ENCODE measurements at places on chromosomes 16 and 17.
A peak's percentile ranks its signal among the peaks of the same experiment; 100 is the strongest.

GRCh38 chr16:90053902-90054500 lies 23.1 kb downstream of the PRDM7 start:
- H3K27me3 ChIP-seq = no peaks in the 10 kb centered on the region
- H3K27ac ChIP-seq = no peak overlapping the region
- H3K4me3 ChIP-seq = no peak overlapping the region
- no peaks in the 10 kb centered on the region for H3K36me3 ChIP-seq
- no peaks in the 10 kb centered on the region for H3K4me1 ChIP-seq

- no peak for DNase-seq
- H3K4me3 ChIP-seq = no peak overlapping the region
- no peaks in the 10 kb centered on the region for H3K27me3 ChIP-seq
- H3K27ac ChIP-seq = no peak overlapping the region
These were observed 72.1 kb downstream of the RPTOR start for GRCh38 chr17:80616705-80617104.

GRCh38 chr16:67529582-67530012 lies 968 bp downstream of the RIPOR1 start:
- H3K4me3 ChIP-seq = peak overlapping the region; percentile 57
- no peaks in the 10 kb centered on the region for H3K27me3 ChIP-seq
- no peaks in the 10 kb centered on the region for H3K4me1 ChIP-seq
- peak overlapping the region; percentile 93 for H3K27ac ChIP-seq

DNA sequence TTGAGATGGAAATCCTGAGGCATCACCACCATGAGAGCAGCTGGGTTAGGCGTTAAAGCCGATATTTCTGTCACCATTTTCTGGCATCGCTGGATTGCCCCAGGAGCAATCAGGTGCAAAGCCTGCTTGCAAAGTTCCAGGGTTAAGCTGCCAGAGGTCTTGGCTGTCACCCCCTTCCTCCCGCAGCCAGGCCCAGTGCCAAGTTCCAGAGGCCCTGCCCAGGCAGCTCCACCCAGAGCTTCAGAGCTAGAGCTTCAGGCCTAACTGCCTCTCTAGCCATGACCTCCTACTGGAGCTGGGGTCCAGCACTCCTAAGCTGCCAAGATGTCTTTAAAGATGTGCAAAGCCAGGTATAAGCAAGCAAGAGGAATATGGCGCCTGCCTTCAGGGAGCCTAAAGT lies 8.8 kb upstream of the TMEM238L start:
- no peaks in the 10 kb centered on the region for H3K27me3 ChIP-seq
- no peak overlapping the region for H3K4me3 ChIP-seq
- H3K36me3 ChIP-seq = no peaks in the 10 kb centered on the region
- H3K27ac ChIP-seq = no peak overlapping the region
- DNase-seq = peak; percentile 45

DNA sequence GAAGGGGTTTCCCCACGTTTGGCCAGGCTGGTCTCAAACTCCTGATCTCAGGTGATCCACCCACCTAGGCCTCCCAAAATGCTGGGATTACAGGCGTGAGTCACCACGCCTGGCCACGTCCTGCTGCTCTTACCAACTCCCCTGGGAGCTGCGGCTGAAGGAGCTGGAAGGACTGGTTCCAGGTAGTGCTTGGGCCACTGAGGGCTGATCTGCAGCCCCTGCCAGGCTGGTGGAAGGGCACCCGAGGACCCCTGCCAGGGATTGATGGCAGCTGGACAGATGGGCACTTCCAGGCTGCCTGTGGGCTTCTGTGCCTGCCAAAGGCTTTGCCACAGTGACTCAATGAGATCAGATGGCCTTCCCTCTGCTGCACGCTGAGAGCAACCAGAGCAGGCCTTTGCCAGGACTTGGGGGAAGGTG lies 2.3 kb downstream of the OXLD1 start:
- H3K27ac ChIP-seq = no peak overlapping the region
- H3K4me3 ChIP-seq = no peak overlapping the region
- H3K36me3 ChIP-seq = peaks cover 3% of the 10 kb centered on the region
- DNase-seq = no peak
- no peaks in the 10 kb centered on the region for H3K27me3 ChIP-seq

DNA sequence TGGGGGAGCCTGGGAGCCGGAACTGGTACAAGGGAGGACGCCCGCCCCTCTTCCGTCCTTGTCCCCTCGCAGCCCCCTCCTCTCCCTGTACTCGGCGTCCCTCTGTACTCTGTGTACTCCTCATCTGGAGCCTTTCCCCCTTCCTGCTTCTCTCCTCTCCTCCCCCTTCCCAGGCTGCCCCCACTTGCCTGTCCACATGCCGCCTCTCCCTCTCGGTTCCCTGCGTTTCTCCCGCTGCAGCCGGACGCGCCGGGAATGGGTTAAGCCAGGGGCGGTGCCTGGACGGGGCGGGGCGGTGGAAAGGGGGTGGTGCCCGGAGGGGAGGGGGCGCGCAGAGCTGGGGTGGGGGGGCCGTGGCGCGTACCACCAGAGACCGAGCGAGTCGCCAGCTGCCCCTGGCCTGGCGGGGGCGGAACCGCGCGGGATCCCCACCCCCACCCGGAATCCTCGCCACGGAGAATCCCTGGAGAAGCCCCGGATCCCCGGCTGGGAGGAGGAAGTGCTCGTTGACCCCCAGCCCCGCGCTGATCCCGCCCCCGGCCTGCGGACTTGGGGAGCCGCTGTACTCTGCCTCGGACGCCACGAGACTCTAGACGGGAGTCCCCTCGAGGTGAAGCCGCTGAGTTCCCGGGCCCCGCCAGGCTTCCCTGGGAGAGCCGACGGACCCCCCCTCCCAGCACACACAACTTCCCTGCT lies 22.6 kb downstream of the GJD3 start:
- no peaks in the 10 kb centered on the region for H3K27me3 ChIP-seq
- H3K27ac ChIP-seq = peak overlapping the region; percentile 95
- H3K4me1 ChIP-seq = peaks cover 64% of the 10 kb centered on the region
- H3K4me3 ChIP-seq = peak overlapping the region; percentile 62
- H3K36me3 ChIP-seq = no peaks in the 10 kb centered on the region
- peak; percentile 87 for DNase-seq

GRCh38 chr16:31529937-31530312 lies 2.2 kb downstream of the AHSP start:
- H3K4me3 ChIP-seq = no peak overlapping the region
- DNase-seq = no peak
- H3K4me1 ChIP-seq = no peaks in the 10 kb centered on the region

- no peak for DNase-seq
- no peak overlapping the region for H3K4me3 ChIP-seq
- peaks cover 24% of the 10 kb centered on the region for H3K4me1 ChIP-seq
- no peak overlapping the region for H3K27ac ChIP-seq
- H3K27me3 ChIP-seq = no peaks in the 10 kb centered on the region
- peaks cover 5% of the 10 kb centered on the region for H3K36me3 ChIP-seq
These were observed 39.4 kb downstream of the TBC1D16 start for GRCh38 chr17:79996291-79996690.
